ENCODE measurements at places on chromosomes 1 and 21.

DNA sequence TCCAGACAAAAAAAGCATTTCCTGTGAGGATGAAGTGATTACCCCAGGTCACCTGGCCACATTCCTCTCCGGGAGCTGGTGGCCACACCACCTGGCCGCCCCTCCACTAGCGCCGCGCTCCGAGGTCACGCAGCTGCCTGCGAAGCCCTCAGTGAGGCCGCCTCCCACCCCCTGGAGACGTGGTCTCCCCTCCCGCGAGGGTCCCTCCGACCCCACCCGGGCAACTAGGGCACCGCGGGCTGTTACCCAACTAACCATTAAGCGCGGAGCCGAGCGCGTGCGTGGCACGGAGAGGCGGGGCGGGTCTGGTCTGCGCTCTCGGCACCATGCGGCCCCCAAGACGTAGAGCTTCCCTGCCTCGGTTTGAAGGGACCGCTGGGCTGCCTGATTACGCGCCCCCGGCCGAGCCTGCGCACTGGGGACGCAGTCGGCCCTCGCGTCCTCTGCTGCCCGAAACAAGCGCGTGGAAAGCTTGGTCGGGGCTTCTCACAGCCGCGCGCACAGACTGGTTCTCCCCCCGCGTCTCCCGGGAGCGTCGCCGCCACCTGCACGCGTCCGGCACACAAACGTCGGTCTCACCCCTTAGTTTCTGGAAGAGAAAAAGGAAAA is 106.5 kb downstream of the SLC16A1 start:
- DNase-seq: no peak

DNA sequence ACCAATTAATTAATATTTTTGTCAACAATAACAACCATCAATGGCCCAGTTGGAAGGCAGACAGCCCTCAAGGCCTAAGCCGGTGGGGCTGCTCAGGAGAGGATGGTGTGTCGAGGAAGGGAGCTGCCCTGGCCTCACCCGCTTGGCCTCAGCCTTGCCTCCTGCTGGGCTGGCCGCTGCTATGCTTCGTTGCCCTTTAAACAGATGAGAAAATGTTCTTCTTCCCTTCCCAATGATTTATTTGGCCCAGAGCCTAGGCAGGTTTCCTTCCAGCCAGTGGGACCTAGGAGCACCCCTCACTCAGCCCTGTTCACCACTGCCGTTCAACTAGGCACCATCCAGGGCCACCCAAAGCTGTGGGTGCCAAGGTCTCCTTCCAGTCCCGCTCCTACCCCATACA is 3.1 kb upstream of the ADGRB2 start:
- no peak for DNase-seq

GRCh38 chr1:155322571-155322952 is 1.9 kb downstream of the RUSC1 start:
- no peak for DNase-seq

DNA sequence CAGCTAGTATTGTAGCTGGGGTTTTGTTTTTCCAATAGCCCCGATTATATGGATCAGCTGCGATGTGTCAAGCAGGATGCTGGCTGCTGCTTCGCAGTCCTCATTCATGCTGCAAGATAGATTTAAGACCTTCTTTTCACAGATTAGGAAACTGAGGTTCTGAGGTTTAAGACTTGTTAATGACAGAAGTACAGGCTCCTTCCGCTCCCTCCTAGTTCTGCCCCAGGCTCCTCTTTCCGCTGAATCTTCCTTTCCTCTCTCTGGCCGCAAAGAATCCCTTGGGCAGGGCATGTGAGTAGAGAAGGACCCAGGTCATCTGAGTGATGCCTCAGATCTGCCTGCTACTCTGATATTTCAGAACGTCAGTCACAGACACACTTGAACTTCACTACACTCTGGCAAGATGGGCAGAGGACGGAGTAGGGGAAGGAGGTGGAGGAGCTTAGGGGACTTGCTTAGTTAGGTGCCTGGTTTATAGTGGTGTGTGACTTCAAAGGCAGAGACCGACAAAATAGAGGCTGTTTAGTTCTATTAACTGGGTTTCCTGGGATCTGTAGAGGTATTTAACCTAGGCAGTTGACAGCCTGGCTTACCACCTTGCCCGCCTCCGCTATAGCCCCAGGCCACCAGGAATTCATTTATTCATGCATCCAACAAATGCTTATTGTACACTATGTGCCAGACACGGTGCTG is 4.2 kb downstream of the IGSF21 start:
- DNase-seq: no peak

- DNase-seq: no peak
These were observed 2.7 kb upstream of the SLC1A7 start for GRCh38 chr1:53145051-53145600.

DNA sequence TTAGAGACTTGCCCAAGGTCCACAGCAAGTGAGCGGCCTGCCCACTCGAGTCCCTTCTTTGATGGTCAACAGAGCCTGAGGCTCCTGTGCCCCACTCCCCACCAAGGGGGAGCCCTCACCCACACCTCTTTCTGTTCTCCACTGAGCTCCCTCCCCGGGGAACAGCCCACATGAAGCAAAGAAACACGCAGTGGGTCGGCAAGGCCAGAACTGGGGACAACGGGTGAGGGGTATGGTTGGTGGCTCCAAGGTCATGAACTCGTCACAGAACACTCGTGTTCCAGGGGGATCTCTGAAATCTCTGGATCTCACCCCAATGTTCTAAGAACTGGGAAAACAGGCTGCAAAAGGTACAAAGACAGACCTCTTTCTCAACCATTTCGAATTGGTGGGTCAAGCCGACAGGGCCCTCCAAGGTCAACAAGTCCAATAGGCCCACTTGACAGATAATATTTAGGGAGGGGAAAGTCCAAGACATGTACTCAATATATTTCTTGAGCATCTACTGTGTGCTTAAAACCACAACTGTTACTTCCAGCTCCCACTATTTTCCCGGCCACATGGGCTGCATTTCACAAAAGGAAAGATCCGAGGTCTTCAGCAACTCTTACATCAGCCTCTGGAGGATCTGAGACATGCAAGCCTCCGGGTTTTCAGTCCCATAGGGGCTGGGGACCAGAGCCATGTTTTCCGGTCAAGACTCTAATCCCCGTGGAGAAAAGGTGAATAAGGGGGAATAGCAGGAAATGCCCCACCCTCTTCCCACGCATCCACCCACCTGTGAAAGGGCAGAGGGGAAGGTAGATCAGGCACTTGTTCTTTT is 1.1 kb upstream of the RAP1GAP start:
- DNase-seq: no peak

GRCh38 chr1:58460469-58460868 is 86.1 kb downstream of the OMA1 start:
- DNase-seq: no peak

GRCh38 chr21:28550057-28550825 is 442.4 kb downstream of the LTN1 start:
- no peak for DNase-seq

GRCh38 chr1:102724741-102725140 is 383.6 kb downstream of the COL11A1 start:
- no peak for DNase-seq

- DNase-seq: no peak
These were observed 14.5 kb upstream of the RNF187 start for GRCh38 chr1:228472655-228473054.

DNA sequence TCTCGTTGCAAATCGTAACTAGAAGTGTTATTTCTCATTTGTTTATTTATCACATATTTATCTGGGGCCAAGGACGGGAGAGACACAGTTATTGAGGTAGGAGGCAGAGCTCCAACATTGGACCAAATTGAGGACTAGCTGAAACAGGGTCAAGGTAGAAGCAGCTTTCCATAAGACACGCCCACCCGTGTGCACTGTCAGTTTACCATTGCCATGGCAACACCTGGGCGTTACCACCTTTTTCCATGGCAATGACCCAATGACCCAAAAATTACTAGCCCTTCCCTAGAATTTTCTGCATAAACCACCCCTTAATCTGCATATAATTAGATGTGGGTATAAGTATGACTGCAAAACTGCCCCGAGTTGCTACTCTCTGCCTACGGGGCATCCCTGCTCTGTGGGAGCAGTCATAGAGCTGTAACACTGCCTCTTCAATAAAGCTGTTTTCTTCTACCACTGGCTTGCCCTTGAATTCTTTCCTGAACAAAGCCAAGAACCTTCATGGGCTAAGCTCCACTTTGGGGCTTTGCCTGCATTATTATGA is 72.7 kb downstream of the FBXO2 start:
- no peak for DNase-seq

DNA sequence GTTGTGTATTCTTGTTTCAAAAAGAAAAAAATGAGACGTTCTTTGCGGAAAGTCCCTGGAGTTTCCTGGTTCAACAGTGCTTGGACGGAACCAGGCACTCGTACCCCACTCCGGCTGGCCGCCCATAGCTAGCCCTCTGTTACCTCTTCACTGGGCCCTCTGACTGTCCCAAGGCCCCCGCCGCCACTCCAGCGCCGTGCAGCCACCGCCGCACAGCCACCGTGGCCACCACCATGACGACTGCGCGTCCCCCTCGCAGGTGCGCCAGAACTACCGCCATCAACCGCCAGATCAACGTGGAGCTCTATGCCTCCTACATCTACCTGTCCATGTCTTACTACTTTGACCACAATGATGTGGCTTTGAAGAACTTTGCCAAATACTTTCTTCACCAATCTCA is 9.6 kb downstream of the SNIP1 start:
- no peak for DNase-seq

All from effector memory CD8-positive, alpha-beta T cell (primary cell).